ENCODE measurements at places on chromosomes 3 and 15. TPM values are rescaled to one million over a fixed set of nuclear protein-coding genes. Genes with fewer than 3 reads are reported as not detected.

EEF1AKMT4 gene
- polyA plus RNA-seq, result 4.6 TPM

DNA sequence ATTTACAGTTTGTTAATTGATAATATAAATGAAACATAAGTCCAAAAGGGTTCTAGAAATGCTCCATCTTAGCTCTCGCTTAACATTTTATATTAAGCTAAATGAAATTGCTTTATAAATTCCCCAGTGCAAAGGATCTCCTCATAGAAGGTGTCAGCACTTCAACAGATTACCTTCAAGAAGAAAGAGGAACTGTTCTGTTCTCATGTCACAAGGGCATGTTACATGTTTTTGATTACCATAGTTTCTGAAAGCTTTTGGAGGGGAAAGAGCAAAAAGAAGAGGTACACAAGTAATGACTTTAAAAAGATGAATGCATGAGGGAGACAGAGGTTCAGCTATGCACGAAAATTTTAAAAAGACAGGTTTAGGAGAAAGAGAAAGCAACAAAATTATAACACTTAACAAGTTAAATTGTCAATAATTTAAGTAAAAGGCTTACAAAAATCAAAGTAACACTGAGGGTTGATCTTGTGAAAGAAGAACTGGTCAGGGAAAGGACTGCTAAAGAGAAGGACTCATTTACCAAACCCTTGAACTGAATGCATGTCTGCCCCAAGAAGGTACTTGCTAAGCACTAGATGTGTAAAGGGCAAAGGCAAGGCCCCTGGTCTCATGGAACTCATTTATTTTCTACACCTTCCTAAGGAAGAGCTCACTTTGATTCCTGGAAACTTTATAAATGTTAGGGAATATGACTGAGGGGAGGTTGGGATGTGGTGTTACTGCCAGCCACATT is 45.1 kb downstream of the CCDC191 start:
- no peak overlapping the region for H3K27ac ChIP-seq
- H3K27me3 ChIP-seq, result no peaks in the 10 kb centered on the region
- no peaks in the 10 kb centered on the region for H3K4me1 ChIP-seq
- no peak overlapping the region for H3K4me3 ChIP-seq
- DNase-seq, result no peak

ADAMTS7 gene
- not detected for polyA plus RNA-seq

CACNA1D gene
- 0.06 TPM for polyA plus RNA-seq

FETUB gene
- polyA plus RNA-seq, result not detected

- no peak overlapping the region for H3K4me3 ChIP-seq
- no peak overlapping the region for H3K27ac ChIP-seq
- H3K4me1 ChIP-seq, result no peaks in the 10 kb centered on the region
- DNase-seq, result no peak
- H3K27me3 ChIP-seq, result no peaks in the 10 kb centered on the region
Measured at GRCh38 chr3:117441851-117442250, 732.3 kb downstream of the TUSC7 start.

DNA sequence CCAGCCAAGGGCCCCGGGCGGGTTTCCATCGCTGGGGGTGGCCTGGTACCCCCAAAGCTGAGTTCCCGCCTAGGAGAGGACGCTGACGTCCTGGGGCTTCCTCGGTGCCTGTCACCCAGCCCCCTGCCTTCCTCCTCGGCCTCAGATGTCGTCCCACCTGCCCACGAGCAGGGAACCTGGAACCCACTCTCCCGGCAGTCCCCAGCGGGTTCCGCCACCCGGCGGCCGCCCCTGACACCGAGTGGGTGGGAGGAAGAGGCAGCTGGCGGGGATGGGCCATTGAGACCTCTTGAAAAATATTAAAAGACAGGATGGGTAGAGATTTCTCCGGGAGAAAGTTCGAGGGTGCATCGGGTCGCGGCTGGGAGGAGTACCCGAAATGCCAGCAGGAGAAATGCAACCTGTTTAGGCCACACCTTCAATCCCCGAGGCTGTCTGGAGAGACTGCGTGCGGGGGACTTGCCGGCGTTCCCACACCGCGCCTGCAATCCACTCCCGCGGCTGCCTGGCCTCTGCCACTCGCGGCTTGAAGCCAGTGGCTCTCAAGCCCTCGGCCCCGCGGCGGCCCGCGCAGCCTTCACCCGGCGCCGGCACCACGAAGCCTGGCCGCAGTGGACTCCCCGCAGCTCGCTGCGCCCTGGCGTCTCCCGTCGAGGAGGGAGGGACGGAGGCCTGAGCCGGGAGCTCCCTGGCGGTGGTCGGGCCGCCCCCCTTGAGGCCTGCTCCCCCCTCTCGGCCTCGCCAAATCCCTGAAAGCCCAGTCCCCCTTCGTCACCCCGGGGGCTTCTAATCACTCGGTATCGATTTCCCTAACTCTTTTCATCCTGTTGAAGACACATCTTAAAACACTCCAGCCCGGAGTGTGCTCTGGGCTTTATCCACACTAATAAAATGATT is 8.6 kb upstream of the NR2F2 start:
- H3K4me3 ChIP-seq, result no peak overlapping the region
- no peak overlapping the region for H3K27ac ChIP-seq
- no peaks in the 10 kb centered on the region for H3K36me3 ChIP-seq
- no peak for DNase-seq
- H3K27me3 ChIP-seq, result peaks cover 35% of the 10 kb centered on the region

DNA sequence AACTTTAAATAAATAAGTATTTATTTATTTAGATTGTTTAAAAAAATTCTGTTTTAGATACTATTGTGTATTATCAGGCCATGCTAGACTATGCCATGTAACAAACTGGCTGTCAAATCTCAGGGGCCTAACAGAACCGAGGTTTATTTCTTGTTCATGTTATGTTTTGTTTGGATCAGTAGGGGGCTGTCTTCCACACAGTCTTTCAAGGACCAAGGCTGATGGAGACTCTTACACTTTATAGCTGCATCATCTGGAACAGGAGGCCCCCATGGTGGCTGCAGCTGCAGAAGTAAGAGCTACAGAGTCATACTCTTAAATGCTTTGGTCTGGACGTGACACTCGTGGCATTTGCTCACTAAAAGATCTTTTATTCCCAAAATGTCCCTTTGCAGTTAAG is 33.0 kb upstream of the ARL14 start:
- H3K27ac ChIP-seq, result no peak overlapping the region
- no peaks in the 10 kb centered on the region for H3K27me3 ChIP-seq
- no peaks in the 10 kb centered on the region for H3K36me3 ChIP-seq

DNA sequence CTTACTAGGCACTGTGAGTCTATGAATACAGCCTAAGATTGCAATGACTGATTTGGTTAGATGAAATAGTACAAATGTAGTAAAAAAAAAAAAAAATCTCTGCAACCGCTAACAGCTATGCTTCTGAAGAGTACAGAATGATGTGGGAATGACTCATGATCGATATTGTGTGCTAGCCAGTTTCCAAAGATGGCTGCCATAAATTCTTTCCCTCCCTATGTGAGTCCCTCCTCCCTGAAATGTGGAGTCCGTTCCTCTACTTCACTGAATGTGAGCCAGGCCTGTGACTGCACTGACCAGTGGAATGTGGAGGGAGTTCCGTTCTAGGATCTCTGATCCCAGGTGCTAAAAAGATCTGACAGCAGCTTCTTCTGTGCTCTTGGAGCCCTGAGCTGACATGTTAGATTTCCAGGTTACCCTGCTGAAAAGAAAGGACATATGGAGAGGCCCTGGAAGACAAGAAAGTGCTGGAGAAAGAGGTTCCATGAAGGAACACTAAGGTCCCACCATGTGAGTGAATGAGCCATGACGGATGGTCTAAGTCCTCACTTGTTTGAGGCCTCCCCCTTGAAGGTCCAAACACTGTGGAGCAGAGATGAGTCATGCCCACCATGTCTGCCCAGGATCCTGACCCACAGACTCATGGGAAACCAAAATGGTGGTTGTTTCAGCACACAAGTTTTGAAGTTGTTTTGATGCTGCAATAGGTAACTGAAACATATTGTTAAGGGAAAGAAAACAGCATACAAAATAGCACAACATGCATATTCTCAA is 46.3 kb downstream of the DGKG start:
- DNase-seq, result no peak
- no peaks in the 10 kb centered on the region for H3K27me3 ChIP-seq
- H3K36me3 ChIP-seq, result no peaks in the 10 kb centered on the region
- H3K27ac ChIP-seq, result no peak overlapping the region

STOML1 gene
- 8.1 TPM for polyA plus RNA-seq

TRH gene
- polyA plus RNA-seq, result not detected

ACTRT3 gene
- polyA plus RNA-seq, result 0.09 TPM
